Fibroblast of skin of right biceps (primary cell): ENCODE measurements at places on chromosomes 11 and 22.
A peak's percentile ranks its signal among the peaks of the same experiment; 100 is the strongest.

- DNase-seq, result no peak
These were observed 70.0 kb downstream of the NARS2 start for GRCh38 chr11:78504708-78505107.

GRCh38 chr11:40276960-40277359, 1182.5 kb downstream of the LRRC4C start:
- no peak for DNase-seq

GRCh38 chr11:127226380-127226779, 225.8 kb upstream of the KIRREL3 start:
- no peak for DNase-seq

DNA sequence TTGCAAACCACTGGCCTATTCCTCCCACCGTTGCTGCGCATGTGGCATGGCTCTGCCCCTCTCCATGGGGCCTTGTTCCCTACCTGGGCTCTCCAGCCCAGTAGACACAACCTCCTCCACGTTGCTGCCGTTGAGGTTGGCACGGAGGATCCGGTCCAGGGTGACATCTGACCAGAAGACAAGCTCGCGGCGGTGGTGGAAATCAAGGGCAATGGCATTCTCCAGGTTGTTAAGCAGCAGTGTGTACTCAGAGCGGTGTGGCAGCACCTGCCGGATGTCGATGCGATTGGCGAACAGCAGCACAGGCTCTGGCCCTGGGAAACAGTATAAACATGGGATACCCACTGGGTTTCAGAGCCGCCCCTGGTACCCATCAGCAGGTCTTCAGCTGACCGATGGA, 23.8 kb downstream of the LRP4 start:
- DNase-seq, result no peak

DNA sequence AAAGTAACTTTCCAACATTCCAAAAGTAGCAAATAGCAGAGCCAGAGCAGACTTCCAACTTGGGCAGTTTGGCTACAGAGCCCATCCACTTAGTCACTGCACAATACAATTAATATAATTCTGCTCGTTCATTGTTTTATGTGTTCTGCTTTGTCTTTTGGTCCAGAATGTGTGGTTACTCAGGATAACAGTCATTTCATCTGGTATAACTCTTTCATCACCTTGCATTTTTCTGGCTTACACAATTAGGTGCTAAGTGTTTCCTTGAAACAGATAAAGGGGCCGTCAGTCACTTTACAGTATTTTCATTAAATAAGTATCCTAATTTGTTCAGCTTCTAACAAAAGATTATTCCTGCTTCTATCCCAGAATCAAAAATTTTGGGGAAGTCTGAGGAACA, 87.2 kb downstream of the LARGE2 start:
- no peak for DNase-seq

DNA sequence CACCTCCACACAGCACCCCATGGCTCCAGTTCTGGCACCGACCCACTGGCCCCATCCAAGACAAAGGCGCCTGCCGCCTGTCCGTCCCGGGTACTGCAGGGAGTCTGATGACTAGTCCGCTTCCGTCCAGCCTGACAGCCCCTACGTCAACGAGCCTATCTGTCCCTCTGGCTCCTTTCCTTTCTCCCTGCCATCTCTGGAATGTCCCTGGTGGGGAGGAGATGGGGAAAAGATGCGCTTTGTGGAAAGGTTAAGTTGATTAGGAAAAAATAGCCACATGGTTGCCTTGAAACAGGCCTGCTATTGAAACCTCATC, 10.4 kb downstream of the PDGFB start:
- DNase-seq, result peak; percentile 39
